Hindlimb muscle (tissue), 1 donor: ENCODE measurements at places on chromosomes 3 and 15. TPM values are rescaled to one million over a fixed set of nuclear protein-coding genes. Genes with fewer than 3 reads are reported as not detected.

GRCh38 chr15:29037997-29038705 lies 152.4 kb downstream of the APBA2 start:
- DNase-seq: no peak

DNA sequence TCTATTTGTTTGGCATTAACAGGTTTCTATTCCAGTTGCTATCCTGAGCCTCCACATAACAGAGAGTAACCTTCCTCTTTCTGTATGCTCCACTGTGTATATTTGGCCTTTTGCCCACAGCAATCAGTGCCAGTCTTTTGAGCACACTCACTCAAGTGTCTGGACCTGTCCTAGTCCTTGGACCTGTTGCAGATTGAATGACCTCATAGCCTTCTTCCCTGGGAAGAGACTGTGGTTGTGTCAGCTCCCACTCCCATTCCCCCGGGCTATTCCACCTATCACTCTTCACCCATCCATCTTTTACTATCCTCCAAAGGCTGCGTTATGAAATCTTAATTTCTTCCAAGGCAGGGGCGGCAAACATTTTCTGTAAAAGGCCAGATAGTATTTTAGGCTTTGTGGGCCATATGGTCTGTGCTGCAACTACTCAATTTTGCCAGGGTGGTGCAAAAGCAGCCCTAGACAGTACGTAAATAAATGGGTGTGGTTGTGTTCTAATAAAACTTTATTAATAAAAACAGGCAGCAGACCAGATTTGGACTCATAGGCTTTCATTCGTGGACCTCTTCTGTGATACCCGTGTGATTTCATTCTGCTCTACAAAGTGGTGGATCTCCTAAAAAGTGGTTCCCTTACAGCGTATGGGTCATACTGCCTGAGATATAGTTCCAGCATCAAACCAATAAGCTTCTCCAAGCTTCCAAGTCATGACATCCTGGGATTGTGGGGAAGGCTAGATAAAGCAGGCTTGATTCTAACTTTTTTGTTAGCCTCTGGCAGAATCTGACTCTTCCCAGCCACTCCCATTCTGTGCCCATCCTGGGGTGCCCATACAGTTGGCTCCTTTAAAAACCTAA lies 57.4 kb downstream of the CDAN1 start:
- no peak for DNase-seq

The STRC gene
- 0.58 TPM for polyA plus RNA-seq

- no peak for DNase-seq
Observed at GRCh38 chr3:111593666-111594065, 1.5 kb downstream of the ZBED2 start.

DNA sequence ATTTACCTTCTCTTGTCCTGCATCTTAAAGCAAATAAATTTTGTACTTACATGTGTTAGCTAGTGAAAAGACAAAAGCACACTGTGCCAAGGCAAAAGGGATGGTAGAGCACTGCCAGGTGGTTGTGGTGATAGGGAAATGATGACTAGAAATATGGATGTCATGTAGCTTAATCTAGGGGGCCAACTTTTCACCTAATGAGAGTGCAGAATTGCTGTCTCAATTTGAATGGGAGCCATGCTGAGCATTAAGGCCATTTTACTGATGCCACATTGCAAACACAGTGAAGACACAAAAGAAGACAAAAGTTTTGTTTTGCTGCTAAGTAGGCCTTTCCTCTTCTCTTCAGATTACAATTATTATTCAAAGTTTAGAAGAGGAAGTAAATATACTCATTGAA lies 274.7 kb downstream of the PDCD6IP start:
- DNase-seq: no peak

The MAP1A gene
- polyA plus RNA-seq: 45.2 TPM

The CRYGS gene
- polyA plus RNA-seq: 3.5 TPM

- DNase-seq: no peak
Observed at GRCh38 chr3:14410503-14411165, 8.2 kb downstream of the SLC6A6 start.

GRCh38 chr3:13501958-13502790 lies 22.1 kb downstream of the HDAC11 start:
- no peak for DNase-seq

The C3orf85 gene
- not detected for polyA plus RNA-seq

DNA sequence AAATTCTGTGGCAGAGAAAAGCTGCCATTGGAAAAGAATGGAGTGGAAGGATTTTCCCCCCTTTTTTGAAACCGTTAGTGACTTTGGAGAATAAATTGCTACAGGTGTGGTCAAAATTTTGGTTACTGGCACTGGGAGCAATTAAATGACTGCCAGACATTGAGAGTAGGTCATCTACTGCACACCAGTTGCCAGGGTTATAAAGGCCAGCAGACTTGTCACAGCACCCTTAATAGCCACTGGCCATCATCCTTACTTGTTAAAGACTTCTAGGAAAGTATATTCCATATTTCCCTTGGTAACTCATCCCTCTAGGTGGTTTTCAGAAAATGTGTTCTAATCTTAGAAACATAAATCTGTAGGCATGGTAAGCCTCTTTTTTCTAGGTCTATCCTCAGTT lies 8.0 kb downstream of the PIK3CA start:
- no peak for DNase-seq

The CCRL2 gene
- 0.74 TPM for polyA plus RNA-seq

DNA sequence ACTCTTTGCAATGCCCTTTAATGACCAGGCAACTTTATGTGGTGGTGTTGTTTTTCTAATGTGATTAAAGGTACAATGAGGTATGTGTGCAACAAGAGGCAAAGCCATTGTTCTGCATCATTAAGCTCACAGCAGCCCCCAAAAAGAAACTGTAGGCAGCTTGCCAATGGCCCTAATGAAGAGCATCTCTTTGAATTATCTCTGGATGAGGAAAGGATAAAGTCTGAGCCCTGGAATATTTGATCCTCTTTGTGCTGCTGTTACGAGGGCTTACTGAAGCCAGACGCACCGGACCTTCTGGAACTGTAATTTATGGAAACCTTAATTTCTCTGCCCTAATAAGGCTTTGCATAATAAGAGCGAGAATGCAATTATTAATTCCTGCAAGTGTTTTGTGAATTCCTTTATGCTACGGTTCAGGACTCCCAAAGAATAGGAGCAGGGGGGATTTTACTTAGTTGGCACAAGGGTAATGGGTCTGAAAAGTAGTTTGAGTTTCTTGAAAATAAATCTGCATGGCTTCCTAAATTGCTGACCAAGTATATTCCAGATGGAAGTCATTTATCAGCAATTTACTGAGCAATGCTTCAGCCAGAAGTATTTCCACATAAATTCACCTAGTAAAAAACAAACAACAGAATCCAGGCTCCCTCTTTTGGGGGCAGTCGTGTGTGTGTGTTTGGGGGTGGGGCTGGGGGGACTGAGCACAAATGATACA lies 193.4 kb downstream of the PDZRN3 start:
- DNase-seq: peak; percentile 29

- no peak for DNase-seq
Observed at GRCh38 chr3:151974067-151974466, 100.6 kb downstream of the SUCNR1 start.

The SKOR1 gene
- 0.67 TPM for polyA plus RNA-seq

GRCh38 chr3:41158947-41159346 lies 40.4 kb upstream of the CTNNB1 start:
- no peak for DNase-seq

- peak; percentile 57 for DNase-seq
Observed at GRCh38 chr3:37812499-37812896, 49.2 kb upstream of the CTDSPL start.

DNA sequence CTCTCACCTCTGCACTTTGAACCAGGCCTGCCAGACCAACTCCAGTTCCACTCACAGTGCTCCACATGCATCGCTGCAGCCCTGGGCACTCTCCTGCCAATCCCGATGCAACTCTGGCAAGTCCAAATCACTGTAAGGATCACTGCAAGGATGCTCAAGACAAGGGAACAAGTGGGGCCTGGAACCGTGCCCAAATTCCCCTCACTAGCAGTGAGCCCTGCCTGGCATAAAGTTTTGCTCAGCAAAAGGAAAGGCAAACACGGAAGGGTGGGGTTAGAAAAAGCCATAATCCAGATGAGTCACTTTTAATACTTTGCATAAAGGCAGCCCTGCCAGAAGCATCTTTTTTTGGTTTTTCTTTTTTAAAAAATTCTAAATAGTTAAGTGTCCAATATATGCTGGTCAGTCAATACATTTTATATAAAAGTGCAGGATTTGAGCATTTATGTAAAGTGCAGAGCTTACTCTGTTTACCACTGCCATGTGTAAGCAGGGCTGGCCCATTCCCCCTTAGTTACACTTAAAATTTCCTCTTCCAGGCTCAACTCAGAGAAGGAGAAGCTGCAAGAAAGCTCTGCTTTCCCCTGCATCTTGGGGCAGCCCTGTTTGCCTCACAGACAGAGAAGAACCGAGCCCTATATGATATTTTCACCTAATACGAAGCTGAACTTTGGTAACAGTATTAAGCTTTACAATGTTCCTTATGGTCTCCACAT lies 102.2 kb downstream of the CD47 start:
- DNase-seq: no peak

The LRRIQ4 gene
- polyA plus RNA-seq: not detected

The UBAP1L gene
- polyA plus RNA-seq: 6.4 TPM

The TUBGCP4 gene
- polyA plus RNA-seq: 13.7 TPM

DNA sequence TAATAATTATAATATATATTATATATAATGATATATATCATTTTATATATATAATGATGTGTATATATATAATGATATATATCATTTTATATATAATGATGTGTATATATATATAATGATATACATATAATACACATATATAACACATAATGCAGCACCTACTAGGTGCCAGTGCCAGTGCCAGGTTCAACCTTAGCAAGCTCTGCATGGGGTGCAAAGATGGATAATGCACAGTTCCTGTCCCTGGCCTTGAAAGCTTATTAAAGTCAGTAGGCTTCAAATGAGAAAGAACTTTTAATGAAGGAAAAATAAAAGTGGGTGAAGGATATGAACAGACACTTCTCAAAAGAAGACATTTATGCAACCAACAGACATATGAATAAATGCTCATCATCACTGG lies 192.7 kb upstream of the SLC2A2 start:
- no peak for DNase-seq

The LRRC3B gene
- polyA plus RNA-seq: 14.1 TPM

GRCh38 chr3:181943285-181943684 lies 231.6 kb downstream of the SOX2 start:
- no peak for DNase-seq

The AP3B2 gene
- 0.59 TPM for polyA plus RNA-seq

DNA sequence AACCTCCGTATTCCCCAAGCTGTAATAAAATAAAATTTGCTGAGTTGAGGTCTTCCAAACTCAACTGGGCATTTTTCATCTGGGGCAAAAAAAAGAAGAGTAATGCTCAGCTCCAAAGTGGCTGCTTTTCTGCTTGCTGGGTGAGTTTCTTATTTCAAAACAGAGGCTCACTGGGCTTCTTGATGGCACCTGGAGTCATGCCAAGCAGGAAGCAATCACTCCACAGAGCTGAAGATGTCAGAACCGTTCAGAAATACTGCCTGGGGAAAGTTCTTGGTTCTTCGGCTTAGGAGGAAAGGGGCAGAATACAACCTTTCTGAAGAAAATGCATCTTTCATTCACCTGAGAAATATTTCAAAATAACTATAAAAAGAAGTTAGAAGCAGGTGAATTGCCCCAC lies 4.1 kb downstream of the CCR9 start:
- DNase-seq: no peak

The PPP1R14D gene
- polyA plus RNA-seq: not detected

DNA sequence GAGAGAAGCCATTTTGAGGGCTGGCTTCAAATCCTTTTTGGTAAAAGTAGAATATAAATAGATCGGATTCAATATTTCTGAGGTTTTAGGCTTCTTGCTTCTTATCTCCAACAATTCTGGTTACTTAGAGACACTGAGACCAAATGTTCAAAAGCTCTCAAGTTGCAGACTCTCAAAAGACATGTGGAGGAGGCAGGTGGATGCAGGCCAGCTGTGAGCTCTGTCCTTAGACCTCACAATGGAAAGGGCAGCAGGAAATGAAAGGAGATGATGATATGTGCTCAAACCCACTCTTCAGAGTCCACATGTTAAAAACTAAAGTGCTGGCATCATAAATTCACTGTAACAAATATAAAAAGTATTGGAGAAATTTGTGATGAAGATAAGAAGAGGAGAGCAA lies 424.9 kb upstream of the ALCAM start:
- no peak for DNase-seq

DNA sequence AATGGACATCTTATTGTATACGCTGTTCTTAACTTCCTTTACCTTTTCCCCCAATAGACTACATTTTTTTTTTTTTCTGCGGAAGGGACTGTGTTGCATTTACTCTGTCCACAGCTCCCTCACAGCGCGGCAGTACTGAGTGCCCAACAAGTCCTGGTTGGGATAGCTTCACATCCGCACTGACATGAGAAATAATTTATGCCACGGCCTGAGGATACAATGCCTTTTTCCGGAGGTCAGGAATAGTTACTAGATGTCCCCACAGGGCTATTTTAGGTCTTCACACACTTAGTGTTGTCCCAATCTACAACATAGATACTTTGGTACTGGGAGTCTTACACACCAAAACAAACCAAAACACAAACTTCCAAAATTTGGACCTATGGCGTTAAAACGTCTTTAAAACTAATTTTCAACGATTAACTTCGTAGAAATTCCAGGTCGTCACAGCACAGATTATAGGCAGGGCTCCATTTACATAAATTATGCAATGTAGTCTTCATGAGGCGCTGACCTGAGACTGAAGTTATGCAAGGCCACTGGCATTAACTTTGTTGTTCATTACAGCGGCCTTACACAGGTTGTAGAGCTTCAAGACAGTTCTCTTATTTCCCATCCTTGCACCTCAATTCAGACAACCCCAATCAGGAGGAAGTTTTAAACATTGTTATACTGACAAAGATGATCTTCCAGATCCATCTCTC lies 989 bp upstream of the PPIB start:
- DNase-seq: no peak

GRCh38 chr3:49725906-49726681 lies 2.3 kb upstream of the GMPPB start:
- no peak for DNase-seq

GRCh38 chr3:26307787-26308186 lies 314.8 kb upstream of the LRRC3B start:
- DNase-seq: peak; percentile 76

The ANKRD63 gene
- 0.40 TPM for polyA plus RNA-seq

The LEKR1 gene
- 1.1 TPM for polyA plus RNA-seq

GRCh38 chr15:26562336-26562735 lies 210.5 kb downstream of the GABRB3 start:
- peak; percentile 7 for DNase-seq

DNA sequence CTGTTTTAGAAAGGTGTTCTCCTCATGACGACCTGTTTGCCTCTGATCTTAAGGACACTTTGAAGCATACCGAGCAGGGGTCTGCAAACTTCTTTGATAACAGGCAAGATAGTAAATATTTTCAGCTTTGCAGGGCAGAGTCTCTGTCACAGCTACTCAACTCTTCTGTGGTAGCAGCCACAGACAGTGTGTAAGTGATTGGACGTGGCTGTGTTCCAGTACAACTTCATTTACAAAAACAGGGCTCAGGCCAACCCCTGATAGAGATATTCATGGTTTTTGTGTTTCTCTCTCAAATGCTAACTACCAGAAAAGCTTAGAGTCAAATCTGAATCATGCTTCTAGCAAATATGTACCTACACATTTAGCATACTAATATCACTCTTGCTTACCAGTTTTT lies 51.5 kb downstream of the TGFBR2 start:
- no peak for DNase-seq

The SLC9C1 gene
- polyA plus RNA-seq: 0.10 TPM

GRCh38 chr3:10520072-10520471 lies 14.7 kb upstream of the ATP2B2 start:
- DNase-seq: no peak

GRCh38 chr15:84824260-84825007 lies 7.3 kb downstream of the ALPK3 start:
- DNase-seq: peak; percentile 90

The KBTBD12 gene
- polyA plus RNA-seq: 19.4 TPM
